ENCODE measurements at places on chromosomes 12 and 14.

DNA sequence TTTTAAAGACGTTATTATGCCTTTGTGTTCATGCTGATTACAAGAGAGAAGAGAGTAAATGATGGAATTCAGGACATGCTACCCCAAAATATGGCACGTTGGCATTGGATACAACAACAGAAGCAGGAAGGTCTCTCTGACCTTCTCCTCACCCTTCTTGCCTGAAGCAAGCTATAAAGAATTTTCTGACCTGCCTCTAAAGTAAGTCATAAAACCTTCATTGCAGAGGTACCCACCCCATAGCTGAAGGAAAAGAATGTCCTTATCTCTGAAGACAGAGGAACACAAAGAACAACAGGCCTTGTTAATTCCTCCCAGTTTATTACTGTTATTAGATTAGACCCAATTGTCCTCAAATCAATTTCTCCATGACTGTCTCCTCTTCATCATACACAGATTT is 176.2 kb downstream of the FBXL14 start:
- DNase-seq, result no peak

DNA sequence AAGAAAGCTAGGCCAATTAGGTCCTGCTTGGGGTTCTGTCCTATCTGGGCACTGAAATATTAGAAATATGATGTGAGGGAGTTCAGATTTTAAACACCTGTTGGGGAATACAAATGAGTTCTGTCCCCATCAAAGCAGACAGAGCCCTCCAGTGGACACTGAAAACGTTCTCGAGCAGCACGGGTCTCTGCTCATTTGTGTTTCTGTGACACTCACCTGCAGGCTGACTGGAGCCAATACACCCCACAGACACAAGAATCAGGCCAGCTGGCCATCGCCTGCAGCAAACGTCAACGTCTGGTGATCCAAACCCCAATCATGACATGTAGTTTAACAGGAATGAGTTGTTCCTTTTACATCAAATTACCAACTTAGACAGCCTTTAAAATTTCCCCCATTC is 493.4 kb upstream of the TMEM132C start:
- DNase-seq, result no peak

DNA sequence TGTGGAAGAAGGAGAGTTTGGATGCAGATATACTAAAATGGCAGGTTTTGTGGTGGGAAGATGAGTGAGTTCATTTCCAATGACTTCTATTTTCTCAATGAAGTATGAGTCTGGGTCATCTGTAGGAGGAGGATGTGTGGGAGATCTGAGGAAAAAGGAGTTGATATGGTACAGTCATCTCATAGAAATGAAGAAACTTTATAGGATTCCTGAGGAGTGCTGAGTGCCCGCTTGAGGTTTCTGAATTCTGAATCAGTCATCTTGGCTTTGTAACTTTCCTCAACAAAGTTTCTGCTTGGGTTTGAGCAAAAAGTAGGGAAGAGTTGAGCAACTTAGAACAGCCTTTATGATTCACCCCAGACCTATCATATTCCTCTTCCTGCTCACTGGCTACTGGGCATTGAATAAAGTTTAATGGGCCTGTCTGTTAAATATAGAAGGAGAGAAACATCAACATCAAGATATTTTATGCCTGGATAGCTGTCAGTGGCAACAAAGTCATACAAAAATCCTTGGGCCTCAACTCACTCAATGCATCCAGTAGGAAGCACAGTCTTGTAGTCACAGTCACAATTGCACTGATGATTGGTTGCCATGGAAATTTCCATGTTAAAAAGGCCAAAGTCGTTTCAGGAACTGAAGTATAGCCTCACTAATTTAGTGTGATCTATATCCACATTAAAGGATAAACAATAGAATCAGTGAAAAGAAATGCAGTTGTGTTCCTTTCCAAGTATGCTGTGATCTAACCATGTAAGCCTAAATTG is 284.7 kb downstream of the DUSP6 start:
- no peak for DNase-seq

DNA sequence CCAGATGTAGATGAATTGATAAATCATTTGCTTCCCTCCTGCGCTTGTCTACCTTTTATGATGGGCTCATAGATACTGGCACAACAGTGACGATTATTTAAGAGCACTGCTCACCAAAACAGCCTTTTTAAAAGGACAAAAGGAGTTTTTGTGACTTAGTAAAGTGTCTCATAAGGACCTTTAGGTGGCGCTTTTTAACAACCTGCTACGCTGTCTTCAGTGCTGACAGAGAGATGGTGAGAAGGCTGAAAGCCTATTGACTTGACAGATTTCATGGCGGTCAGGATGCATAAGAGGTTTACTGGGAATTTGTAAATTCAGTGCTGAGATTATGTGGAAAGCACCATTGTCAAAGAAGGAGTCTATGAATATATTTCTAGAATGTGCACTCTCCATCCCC is 87.6 kb downstream of the SLC15A5 start:
- DNase-seq, result no peak

DNA sequence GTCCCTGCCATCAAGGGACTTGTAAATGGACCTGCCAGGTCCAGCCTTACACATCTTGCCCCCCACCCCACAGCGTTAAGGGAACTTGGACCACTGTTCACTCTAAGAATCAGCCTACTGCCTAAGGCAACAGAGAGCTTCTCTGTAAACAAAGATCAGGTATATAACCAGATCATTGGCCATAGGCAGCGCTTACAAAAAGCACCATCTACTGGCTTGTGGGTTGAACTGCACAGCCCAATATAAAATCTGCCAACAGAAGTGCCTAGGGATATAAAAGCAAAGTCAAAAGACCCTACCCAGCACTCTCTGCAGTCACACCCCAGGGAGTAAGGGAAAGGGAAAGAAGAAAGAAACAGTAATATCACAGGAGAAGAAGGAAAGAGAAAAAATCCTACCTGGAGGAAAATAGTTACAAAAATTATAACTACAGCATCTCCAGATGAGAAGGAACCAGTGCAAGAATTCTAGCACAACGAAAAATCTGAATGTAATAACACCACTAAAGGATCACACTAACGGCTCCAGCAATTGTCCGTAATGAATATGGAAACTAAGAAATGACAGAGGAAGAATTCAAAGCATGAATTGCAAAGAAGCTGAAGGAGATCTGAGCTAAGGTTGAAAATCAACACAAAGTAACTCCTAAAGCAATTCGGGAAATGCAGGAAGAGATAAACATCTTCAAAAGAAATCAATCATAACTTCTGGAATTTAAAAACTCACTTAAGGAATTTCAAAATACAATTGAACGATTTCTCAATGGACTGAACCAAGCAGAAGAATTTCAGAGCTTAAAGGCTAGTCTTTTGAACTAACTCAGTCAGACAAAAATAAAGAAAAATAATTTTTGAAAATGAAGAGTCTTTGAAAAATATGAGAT is 95.2 kb upstream of the PCED1B start:
- no peak for DNase-seq

DNA sequence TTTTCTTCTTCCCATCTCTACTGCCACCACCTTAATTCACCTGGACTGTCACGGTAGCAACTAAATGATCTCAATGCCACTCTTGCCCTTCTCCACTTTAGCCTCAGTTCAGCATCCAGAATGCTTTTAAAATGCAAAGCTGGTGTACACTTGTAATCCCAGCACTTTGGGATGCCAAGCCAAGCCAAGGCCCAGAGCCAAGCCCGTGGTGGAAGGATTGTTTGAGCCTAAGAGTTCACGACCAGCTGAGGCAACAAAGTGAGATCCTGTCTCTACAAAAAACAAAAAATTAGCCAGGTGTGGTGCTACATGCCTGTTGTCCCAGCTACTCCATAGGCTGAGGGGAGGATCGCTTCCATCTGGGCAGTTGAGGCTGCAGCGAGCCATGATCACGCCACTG is 5.9 kb downstream of the CIPC start:
- no peak for DNase-seq

Data from effector memory CD4-positive, alpha-beta T cell (primary cell).